GM13977 (cell line): ENCODE measurements at places on chromosomes 11 and 22.
A peak's percentile ranks its signal among the peaks of the same experiment; 100 is the strongest.

DNA sequence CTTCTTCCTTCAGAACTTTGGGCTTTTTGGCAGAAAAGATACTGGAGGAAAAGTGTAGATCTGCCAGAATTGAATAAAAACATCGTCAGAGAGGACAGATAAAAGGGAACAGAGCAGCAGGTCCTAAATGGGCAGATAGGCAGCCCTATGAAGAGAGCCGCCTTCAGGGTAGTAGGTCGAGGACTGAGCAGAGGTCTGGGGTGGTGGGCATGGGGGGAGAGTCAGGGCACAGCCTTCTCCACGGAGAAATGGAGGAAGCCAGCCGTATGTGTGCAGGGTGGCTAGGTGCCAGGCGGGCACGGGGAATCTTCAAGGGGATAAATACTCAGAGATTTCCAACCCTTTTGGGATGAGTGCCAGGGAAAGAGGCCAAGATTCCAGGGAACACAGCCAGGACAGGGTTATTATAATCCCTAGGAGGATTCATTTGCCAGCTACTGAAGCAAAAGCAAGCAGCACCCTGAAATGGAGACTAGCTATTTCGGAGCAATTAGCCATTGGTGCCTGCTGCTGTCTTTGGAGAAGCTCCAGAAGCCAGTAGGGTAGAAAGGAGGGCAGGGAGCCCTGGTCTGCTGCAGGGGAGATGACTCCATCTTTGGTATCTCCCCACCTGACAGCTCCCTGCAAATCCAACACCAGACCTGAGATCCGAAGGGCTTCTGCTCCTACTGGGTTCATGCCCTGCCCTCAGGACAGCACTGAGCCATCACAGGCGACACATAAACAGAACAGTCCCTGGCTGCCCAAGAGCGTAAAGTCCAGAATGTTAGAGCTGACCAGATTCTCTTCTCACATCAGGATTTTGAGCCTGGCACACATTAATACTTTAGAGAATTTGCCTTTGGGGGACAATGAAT is 174.5 kb upstream of the NTM start:
- no peak for DNase-seq

- DNase-seq = peak; percentile 21
These were observed 234.5 kb downstream of the NXPE2 start for GRCh38 chr11:114912826-114913225.

- no peak for DNase-seq
These were observed 52.1 kb downstream of the STIM1 start for GRCh38 chr11:3907590-3907989.

- peak; percentile 83 for DNase-seq
These were observed 16.5 kb upstream of the SHISAL1 start for GRCh38 chr22:44329179-44329796.

DNA sequence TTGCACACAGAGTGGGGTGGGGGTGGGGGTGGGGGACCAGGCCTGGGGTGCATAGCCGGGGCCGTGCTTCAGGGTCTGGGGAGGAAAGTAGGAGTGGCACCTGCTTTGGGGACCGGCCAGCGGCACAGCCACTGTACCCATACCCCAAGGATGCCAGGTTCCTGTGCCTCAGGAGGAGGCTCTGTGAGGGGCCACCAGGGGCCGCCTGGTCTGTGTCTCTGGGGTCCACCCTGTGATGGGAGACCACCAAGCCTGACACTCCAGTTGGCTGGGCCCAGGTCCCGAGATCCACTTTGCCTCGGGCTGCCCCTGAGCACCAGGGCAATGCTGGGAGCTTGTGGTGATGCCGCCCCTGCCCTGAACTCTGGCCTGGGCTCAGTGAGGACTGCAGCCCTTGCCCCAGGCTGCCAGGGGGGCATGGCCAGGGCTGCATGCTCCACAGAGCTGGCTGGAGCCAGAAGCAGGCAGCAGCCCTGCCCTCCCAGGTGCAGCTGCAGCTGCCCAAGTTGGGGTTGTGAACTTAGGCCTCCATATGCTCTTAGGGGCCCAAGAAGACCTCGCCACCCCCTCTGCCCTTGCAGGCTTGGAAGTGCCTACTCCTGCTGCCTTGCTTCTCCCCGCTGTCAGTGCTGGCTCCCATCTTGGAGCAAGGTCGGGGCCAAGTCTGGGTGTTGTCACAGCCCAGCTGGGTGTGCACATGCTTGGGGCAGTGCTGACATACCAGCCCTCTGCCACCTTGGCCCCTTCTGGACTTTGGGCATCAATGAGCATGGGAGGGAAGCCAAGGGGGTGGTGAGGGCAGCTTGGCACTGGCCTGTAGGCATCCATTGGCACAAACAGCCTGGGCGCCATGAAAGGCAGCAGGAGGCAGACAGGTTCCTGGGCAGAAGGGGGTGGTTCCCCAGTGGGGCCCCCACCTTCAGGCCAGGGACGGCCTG is 123.3 kb upstream of the THY1 start:
- DNase-seq = no peak

GRCh38 chr11:13984616-13985450 is 22.3 kb downstream of the SPON1 start:
- no peak for DNase-seq

DNA sequence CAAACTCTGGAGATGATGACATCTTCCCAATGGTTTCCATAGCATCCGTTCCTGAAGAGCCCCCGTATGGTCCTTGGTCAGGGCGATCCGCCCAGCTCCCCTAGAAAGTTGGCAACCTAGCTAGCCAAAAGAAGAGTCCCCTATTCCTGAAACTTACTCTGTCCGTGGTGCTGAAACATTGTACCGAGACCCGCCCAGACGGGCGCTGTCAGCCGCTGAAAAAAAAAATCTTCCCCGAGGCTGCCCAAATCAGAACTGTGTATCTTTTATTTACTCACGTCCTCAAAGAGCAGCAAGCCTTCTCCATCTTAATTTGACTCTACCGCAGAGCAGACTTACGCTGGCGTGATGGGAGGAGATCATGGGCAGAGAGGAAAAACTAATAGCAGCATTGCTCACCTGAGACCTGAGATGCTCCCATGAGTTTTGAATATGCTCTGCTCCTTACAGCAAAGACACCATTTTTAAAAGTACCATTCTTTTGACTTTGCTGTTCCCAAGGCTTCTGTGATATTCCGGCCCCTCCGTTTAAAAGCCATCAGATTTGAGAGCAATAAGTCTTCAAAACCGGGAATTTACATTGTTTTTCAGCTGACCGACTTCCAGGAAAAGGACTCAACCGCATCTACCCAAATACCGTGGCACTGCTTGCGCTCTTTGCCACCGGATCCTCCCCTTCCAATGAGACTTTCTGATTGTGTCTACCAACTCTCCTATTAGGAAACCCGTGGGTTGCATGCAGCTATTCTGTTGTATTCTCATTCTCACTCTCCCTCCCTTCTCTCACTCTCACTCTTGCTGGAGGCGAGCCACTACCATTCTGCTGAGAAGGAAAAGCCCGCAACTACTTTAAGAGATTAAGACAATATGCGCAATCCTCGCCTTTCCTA is at the start of gene SLC17A6:
SLC17A6 (plus strand) TSS at position 786 of the 890 bp plus-strand sequence. CDS start 153 bp downstream, outside the sequence.
- DNase-seq = peak; percentile 35

- DNase-seq = peak; percentile 77
These were observed 17.2 kb downstream of the POLR3H start for GRCh38 chr22:41526830-41527799.

GRCh38 chr22:31492151-31492550 is 2.5 kb upstream of the EIF4ENIF1 start:
- DNase-seq = no peak

DNA sequence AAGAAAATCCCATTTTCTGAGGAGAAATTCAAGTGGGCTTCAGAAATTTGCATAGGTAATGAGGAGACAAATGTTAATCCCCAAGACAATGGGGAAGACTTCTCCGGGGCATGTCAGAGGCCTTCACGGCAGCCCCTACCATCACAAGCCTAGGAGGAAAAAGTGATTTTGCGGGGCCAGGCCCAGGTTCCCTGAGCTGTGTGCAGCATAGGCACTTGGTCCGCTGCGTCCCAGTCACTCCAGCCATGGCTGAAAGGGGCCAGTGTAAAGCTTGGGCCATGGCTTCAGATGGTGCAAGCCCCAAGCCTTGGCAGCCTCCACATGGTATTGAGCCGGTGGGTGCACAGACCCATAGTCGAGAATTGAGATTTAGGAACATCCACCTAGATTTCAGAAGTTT is 570.7 kb downstream of the KCNA4 start:
- DNase-seq = no peak

DNA sequence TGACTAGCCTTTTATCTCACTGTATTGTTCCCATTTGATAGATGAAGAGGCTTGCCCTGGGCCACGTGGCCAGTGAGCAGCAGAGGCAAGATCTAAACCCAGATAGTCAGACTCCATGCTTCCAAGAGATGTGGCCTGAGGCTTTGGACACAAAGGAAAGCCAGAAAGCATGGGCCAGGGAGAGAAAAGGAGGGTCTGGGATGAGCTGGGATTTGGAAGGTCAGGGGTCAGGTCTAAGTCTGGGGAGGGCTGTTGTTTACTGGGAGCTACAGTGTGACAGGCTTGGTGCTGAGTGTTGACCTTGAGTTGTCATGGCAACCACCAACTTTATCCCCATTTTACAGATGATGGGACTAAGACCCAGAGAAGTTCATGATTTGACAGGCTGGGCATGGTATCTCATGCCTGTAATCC is 2.1 kb downstream of the SLC35E4 start:
- DNase-seq = no peak

DNA sequence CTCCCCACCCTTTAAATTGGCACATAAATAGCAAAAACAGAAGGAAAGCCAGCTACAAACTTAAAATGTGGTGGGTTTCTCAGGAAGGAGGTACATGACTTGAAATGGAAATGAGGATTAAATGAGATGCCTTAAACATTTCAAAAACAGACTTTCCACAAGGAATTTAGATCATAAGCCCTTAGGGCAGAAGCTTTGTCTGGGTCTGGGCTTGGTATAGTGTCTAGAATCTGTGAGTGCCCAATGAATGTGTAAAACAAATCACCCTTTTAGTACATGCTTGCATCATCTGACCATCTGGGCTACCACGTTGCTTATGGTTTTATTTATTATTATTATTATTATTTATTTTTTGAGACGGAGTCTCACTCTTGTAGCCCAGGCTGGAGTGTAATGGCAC is 37.1 kb upstream of the CREB3L1 start:
- no peak for DNase-seq

DNA sequence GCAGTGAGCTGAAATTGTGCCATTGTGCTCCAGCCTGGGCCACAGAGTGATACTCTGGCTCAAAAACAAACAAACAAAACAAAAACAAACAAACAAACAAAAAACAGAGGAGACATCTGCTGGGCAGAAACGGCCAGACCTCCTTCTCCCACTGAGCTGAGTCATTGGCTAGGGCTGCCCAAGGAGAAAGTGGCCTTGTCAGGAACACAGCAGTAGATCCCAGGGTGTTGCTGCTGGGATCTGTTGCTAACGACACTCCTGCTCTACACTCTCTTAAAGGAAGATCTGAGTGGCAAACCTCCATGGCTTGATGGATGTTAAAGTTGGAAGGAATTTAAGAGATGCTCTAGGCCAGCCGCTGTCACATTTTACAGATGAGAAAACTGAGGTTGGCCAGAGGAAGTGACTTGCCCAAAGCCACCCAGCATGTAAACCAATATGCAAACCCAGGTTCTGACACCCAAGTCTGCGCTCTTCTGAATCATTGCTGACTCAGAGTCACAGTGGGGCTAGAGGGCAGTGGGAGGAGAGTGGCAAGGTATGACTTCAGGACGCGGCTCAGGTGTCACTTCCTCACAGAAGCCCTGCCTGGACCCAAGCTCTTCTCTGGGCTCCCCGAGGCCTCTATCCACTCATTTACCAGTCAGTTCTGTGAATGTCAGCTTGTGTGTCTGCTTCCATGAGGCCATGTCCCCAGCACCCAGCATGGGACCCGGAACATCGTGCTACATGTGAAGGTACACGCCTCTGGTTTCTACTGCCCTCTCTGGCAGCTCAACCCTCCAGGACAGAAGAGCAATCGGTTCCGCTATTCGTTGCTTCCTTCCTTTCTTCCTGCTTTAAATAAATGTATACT is 11.3 kb upstream of the GDPD5 start:
- DNase-seq = peak; percentile 83

DNA sequence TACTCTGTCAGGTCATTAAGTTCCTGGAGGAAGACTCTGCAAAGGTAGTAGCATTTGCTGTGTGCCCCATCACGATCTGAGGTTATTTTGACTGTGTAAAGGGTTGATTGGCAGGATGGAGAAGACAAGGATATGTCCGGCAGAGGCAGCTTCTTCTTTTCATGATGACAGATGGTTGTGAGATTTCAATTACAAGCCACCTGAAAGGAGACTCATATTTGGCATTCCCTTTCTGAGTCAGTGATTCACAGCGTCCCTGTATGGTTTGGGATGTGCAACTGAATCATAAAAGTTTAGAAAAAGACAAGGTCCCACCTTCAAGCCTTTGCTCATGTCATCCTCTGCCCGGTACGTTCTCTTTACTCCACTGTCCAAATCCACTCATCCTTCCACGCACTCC is 113.4 kb downstream of the MTNR1B start:
- no peak for DNase-seq

GRCh38 chr22:38230108-38230825 is 28.5 kb downstream of the MAFF start:
- peak; percentile 71 for DNase-seq

DNA sequence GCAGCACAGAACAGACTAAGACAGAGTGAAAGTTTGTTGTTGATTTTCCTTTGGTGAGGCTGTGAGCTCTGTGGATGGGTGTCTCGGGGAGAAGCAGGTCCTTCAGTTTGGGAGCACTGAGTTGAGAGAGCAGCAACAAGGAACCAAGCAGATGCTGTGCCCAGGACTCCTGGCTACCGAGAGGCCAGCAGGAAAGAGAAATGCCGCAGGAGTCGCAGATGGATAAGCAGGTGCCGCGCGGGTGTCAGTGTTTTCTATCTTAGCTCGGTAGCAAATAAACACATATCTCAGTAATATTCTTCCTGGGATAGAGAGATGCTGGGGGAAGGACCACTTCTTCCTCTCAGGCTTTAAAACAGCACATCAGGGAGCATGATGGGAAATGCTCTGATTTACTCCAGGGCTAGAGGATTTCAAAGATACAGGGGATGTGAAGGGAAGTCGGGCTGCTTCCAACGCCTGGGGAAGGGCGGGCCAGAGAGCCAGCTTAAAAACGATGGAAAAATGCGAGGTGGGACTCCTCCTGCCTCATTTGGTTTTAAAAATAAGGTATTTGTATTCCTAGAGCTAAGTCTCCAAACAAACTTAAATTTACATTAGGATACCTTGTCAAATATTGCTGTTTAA is 470.7 kb upstream of the B3GAT1 start:
- no peak for DNase-seq

GRCh38 chr11:133149698-133150097 is 382.6 kb downstream of the OPCML start:
- DNase-seq = no peak

- DNase-seq = no peak
These were observed 1.3 kb downstream of the CLMP start for GRCh38 chr11:123193742-123194141.

DNA sequence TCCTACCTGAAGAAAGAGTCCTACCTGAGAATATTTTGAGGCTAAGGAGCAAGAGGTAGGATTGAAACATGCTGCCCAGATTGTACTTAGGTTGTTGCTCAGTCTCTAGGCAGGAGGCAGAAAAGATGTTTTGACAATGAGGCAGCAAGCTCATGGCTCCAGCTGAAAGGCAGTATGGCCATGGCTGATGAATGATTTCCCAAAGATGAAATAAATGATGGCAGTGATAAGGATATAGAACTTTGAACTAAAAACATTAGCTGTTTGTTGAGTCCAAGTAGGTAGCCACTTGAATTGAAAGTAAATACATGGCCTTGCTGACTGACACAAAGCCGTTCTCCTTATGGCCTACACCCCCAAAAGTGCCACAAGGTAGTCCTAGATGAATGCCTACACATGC is 6.8 kb upstream of the NEU3 start:
- DNase-seq = no peak
